ENCODE measurements at places on chromosomes 1 and 21.

DNA sequence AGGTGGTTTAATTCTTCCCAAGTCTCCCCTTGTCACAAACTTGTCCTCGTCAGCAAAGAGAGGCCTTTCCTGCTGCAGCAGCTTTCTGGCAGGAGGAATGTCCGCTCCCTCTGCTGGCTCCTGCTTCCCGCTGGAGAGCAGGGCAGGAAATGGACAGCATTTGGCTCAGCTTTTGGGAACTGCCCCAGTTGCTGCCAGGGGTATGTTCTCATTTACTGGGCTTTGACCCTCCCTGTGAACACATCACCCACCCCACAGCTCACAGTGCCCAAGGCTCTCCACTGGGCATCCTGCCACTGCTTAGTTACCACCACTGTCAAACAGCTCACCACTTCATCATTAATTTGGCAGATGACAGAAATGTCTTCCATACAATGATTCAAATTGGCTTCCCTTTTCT, 75.4 kb downstream of the MRPL37 start:
- DNase-seq, result peak; percentile 57

GRCh38 chr1:36864182-36864822, 170.0 kb downstream of the GRIK3 start:
- DNase-seq, result no peak

- no peak for DNase-seq
These were observed 85.9 kb downstream of the CENPF start for GRCh38 chr1:214688891-214689290.

DNA sequence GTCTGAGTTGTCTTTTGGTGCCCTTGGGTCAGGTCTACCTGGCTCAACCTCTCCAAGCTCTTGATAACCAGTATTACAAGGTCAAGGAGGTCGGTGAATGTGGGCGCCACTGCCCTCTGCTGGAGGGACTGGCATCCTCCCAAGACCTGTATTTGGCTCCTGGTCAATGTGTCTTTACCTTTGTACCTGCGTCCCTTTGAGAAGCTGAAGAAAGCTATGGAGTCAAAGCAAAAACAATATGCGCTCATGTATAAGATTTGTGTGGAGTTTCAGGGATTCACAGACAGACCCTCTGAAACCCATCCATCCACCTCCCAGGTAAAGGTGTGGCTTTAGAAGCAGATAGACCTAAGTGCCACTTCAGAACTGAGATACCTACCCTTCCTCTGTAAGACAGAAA, 61.8 kb upstream of the NBL1 start:
- peak; percentile 20 for DNase-seq

- no peak for DNase-seq
These were observed 154.4 kb downstream of the SETD4 start for GRCh38 chr21:35905963-35906345.

DNA sequence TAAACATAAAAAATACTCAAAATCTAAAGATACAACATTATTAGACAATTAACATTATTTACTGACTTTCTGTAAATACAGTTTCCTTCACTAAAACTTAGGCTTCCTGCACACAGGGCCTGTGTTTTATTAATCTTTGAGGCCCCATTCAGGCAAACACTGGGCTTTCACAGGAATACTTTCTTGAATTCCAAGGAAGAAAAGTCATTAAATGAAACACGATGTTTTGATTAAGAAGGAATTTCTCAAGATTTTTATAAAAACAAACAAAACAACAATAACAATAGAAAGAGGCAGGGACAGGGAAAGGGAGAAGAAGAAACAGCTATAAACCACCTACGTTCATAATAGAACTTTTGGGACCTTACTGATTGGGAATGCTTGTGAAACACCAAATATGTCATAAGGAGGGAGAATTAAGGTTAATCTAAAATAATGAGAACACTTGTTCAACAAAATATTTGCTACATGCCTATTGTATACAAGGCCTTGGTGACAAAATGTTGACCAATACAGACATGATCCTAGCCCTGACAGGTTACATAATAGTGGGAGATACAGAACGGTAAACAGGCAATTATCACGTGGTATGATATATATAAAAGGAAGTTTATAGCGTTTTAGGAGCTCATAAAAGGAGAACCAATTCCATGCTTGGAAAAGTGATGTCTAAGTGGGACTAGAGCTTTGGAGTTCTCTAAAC, 3.6 kb downstream of the DDAH1 start:
- DNase-seq, result no peak

DNA sequence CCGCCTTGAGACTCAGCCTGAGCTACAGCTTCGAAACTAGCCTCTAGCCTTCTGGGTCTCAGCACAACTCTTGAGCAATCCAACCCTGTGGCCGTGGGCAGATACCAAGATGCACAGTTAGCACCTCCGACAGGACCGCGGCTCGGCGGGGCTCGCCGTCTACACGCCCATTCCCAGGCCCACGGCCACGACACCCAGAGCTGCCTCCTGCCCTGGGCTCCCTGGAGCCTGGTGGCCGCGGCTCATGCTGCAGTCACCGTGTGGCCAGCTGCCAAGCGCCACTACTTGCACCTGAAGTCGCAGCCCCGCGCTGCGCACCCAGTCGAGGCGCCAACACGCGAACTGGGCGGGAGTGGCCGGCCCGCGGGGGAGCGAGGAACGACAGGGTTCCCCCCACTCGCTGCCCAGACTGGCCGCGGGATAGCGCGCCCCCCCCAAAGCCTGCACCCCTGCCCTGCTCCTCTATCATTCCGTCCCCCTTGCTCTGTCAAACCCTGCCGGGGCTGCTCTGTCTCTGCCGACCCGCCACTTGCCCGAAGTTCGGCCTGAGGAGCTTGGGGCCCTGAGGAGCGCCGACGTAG, 729 bp upstream of the CDCA8 start:
- DNase-seq, result peak; percentile 18

GRCh38 chr1:67376381-67376780, 53.8 kb downstream of the SERBP1 start:
- DNase-seq, result no peak

DNA sequence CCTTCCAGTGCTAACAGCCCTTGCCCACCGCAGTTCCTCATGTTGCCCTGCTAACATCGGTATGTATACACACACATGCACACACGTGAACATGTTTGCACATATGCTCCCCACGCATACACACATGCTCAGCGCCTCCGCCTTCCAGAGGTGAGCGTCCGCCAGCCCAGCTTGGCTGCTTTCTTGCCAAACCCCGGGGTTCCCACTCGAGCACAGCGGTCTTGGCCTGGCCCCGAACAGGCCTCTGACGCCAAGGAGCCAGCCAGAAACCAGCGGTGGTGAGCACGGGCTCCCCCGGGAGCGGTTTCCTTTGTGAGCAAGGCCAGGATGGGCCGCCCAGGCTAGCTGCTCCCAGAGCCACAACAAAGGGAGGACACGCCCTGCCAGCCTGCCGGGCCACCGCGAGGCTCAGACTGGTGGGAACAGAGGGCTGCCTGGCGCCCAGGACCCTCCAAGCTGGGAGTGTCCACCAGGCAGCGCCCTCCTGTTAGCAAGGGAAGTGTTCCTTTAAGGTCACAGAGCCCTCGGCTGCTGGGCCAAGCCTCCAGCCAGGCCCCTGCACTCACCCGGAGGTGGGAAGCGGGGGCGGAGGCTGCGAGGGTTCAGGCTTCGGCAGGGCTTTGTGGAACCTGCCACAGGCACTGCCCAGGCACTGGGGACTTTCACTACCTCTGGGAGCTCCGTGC, 65.4 kb downstream of the ALPL start:
- no peak for DNase-seq

- DNase-seq, result no peak
These were observed 142.4 kb downstream of the GLUL start for GRCh38 chr1:182249201-182249676.

- peak; percentile 79 for DNase-seq
These were observed 31.3 kb upstream of the JUN start for GRCh38 chr1:58815069-58815685.

- DNase-seq, result peak; percentile 14
These were observed 24.6 kb downstream of the RALGPS2 start for GRCh38 chr1:178749581-178750166.

GRCh38 chr1:214417545-214418210, 133.7 kb downstream of the PTPN14 start:
- DNase-seq, result no peak

GRCh38 chr1:230717251-230717650, 3.3 kb upstream of the AGT start:
- DNase-seq, result no peak

DNA sequence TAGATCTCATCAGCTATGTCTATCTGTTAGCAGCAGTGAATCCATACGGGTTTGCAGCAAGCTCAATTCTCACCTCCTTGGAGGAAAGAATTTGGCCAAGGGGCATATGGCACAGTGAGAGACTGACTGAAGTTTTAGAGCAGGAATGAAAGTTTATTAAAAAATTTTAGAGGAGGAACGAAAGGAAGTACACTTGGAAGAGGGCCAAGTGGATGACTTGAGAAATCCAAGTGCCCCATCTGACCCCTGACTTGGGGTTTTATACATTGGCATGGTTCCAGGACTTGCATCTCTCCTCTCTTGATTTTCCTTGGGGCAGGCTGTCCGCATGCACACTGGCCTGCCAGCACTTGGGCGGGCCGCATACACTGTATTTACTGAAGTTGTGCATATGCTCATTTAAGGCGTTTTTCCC, 9.2 kb upstream of the OSBPL9 start:
- no peak for DNase-seq

All from LHCN-M2 (cell line).